ENCODE measurements at places on chromosomes 3 and 15.

GRCh38 chr3:40869013-40869412, 330.3 kb upstream of the CTNNB1 start:
- DNase-seq: no peak

DNA sequence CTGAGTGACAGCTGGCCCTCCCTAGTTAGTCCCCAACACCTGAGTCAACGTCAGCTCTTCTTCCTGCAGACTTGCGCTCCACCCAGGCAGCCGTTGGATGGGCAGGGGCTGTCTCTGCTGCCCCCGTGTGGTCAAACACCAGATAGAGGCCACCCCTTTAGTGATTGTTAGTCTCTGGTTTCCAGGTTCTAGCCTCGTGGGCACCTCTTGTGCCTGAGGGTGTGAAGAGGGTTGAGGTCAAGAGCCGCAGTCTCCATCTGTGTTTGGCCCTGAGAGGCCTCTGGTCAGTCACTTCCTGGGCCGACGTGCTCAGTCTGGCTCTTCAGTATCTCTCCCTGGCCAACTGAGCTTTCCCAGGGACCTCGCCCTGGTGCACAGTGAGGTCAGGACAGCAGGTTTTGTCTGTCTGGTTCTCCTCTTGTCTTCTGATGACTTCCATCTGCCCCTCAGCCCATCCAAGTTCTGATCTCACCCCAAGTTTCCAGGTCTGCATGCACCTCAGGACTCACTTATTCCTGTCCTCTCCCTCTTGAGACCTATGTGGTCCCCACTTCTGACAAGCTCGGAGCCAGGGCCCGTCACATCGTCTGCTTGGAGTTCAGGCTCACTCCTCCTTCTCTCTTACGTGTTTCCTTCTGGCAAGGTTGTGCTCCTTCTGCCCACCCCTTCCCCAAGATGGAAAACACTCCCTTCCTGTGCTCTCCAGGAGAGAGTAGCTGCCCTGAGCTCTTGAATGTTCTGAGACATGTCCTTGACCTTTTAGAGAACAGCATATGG, 20.9 kb downstream of the CD276 start:
- peak; percentile 90 for DNase-seq

DNA sequence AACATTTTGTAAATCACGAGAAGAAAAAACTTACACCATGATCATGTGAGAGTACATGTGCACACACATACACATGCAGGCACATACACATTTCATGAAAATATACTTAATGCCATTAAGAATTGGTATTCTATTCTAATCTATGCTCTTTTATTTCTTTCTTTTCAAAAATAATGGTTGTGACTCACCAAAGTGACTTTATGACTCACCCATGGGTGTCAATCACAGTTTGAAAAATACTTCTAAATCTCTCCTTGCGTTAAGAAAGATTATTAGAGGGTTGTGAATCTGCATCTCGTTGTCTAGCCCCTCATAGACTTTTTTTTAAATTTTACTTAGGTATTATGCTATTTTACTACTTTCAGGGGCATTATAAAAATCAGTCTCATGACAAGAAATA, 254.2 kb downstream of the TUSC7 start:
- DNase-seq: no peak

GRCh38 chr3:27903446-27903845, 181.3 kb upstream of the EOMES start:
- DNase-seq: no peak

DNA sequence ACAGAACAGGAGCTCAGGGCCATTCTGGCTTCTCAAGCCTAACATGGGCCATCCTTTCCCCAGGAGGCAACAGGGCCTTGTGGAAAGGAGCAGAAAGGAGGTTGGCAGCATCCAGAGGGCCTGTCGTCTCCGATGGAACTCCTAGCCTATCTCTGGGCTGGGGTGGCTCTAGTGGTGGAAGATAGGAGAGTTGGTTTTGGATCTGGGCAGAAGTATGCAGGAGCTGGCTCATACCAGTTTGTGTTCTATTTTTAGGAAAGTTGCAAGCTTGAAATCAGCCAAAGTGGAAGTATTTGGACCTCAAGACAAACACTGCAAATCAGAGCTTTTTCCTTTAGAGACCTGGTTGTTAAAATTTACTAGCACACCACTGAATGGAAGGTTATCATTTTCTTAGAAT, 35.4 kb upstream of the XCR1 start:
- DNase-seq: no peak

DNA sequence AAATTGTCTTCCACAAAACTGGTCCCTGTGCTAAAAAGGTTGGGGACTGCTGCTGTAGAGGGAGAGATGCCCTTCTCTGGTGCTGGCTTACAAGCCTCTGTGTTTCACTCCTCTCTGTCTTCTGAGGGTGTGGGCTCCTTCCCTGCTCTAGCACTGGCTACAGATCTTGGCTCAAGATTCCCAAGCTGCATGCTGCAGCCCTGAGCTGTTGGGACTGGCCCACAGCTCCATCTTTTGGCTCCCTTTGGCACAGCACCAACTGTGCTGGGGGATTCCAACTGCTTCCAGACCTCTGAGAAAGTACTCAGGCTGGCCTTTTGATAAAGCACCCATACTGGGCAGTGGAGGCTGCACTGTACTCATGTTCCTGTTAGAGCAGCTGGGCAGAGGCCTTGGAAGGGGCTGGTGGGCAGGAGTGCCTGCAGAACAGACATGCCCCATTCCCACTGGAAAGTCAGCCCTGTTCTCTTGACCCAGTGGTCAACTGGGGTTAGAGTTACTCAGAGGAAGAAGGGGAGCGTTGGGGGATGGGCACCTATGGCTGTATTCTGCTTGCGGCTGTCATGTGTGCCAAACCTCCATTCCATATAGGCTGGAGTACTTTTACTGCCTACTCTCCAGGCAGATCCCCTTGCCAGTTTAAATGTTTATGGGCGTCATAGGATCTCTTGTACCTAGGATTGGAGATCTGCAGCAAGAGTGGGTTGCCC, 55.7 kb downstream of the GALK2 start:
- DNase-seq: peak; percentile 10
